ENCODE measurements at places on chromosomes 13 and 19.

DNA sequence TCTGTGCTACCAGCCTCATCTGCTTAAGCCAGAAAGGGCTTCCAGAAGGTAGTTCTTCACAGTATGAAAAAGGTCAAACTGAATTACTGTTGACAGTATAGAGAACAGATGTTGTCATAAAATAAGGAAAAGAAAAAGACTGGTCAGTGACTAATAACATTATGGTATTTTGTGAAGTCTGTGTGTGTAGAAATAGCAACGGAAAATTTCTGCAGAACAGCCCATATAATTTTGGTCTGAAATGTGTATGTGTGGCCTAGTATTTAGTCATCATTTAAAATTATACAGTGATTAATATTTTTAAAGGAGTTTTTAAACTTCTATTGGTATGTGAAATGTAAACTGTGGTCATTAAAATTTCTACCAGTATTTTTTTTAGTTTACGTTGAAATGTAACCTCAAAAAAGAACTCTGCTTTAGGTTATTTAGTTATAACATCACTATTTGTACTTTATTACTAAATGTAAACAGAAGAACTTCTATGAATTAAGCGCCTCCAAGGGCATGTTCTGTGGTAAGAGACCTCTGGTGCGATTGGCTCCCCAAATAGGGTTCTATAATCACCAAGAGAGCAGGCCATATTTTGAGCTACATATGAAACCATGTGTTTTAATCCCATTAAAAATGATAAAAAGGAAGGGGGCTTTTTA, 3.3 kb upstream of the GPR183 start:
- DNase-seq, result no peak

GRCh38 chr13:39961036-39961435, 305.6 kb downstream of the COG6 start:
- DNase-seq, result no peak

GRCh38 chr19:19341026-19341425, 20.4 kb downstream of the MAU2 start:
- no peak for DNase-seq

GRCh38 chr13:107712145-107712860, 503.0 kb downstream of the LIG4 start:
- no peak for DNase-seq
